ENCODE measurements at places on chromosomes 6 and 20. TPM values are rescaled to one million over a fixed set of nuclear protein-coding genes. Genes with fewer than 3 reads are reported as not detected.
A peak's percentile ranks its signal among the peaks of the same experiment; 100 is the strongest.

DNA sequence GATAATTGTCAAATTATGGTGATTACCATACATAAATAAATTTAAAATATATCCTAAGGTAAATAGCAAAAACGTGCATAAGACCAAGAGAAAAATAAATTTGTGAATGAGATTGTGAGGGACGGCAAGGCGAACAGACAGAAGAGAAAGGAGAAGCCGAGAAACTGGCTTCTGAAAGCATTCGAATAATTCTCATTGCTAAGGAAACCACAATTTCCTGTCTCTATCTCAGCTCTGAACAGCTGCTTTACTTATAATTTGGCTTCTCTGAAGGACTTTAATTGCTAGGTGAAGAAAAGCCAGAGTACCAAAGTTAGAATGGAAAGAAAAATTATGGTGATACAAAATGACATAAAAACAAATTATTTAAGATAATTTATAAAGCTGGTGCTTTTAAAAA is 79.0 kb upstream of the RGS17 start:
- DNase-seq = no peak

- no peak for DNase-seq
These were observed 99.8 kb upstream of the B3GAT2 start for GRCh38 chr6:71056656-71057055.

GRCh38 chr20:8196096-8196495 is 64.0 kb downstream of the PLCB1 start:
- DNase-seq = no peak

DNA sequence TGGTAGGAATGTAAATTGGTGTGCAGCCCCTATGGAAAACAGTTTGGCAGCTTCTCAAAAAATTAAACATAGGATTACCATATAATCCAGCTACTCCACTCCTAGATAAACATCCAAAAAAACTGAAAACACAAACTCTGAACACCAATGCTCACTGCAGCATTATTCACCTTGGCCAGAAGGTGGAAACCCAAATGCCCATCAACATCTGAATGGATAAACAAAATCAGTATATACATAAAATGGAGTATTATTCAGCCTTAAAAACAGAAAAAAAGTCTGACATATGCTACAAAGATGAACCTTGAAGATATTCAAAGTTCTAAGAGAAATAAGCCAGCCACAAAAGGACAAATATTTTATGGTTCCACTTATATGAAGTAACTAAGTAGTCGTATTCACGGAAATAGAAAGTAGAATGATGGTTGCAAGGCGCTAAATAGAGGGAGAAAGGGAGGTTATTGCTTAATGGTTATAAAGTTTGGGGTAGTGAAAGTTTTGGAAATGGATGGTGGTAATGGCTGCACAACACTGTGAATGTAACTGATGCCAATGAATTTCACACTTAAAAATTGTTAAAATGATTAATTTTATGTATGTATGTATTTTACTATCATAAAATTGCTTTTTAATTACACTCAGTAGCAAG is 4.0 kb downstream of the PHF10 start:
- DNase-seq = no peak

- DNase-seq = no peak
These were observed 257.1 kb downstream of the SOX4 start for GRCh38 chr6:21850691-21851090.

DNA sequence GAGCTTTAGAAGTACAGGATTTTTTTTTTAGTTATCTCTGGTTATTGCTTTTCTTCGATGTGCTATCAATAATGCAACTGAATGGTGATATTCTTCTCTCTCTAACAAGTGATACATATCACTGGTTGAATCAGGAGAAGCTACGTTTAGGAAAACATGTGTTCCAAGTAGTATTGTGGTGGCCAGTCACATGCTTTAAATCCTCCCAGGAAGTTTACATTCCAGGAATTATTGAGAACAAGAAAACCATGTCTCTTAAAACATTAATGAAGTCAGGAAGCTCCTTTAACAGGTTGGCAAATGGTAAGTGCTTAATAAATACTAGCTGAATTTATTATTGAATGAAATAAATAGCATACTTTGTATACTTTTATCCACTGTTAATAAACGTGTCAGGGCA is 371.1 kb downstream of the BCKDHB start:
- no peak for DNase-seq

GRCh38 chr6:79949233-79949632 is 1.9 kb upstream of the ELOVL4 start:
- DNase-seq = peak; percentile 61

DNA sequence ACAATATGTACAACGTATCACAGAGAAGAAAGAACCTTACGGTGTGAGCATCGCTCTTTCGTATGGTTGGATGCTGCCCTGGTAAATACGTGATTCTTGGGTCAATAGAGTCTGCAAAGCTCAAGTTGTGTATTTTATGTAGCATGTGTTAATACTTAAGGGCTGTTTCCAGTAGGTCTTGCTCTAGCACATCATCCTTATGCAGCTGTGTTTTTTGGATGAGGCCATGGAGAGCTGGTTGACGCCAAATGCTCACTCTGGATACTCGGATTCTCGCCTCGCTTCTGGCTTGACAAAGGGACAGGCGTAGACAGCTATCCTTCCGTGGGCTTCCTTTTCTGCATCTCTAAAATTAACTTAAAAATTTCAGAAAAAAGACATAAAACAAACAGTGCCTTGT is 38.9 kb downstream of the SNRNP48 start:
- DNase-seq = no peak

GRCh38 chr6:84779380-84779779 is 15.0 kb upstream of the TBX18 start:
- peak; percentile 32 for DNase-seq

- no peak for DNase-seq
These were observed 270.5 kb downstream of the BMP2 start for GRCh38 chr20:7038029-7038428.

DNA sequence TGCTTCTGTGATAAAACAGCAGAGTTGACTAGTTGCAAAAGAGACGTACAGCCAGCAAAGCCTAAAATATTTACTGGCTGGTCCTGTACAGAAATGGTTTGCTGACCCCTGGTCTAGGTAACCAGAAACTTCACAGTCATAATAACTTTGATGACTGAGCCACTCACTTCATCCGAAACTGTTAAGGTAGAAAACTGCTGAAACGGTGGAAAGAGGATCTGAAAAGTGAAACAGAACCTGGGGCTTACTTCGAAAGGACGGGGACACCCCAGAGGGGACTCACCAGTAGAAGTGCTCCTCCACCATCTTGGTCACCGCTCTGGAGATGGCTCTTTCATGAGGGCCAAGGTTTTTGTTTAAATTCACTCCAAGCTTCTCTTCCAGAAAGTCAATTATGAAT is 16.4 kb downstream of the FAXC start:
- DNase-seq = no peak

DNA sequence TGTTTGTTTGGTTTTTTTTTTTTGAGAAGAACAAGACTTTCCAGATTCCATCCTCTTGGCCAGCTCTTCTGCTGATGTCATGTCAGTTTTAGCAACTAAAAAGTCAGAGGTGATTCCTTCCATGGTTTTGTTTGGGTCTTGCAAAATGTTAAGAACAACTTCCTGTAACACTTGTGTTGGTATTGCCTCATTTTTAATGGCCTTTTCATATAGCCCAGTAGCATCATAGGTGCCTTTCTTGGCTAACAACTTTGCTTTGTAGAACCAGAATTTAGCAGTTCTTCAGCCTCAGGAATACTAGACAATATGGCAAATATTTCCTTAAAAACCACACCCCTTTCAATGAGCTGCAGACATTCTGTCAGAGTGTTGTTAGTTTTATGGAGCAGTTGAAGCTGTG is 99.5 kb upstream of the SIRPG start:
- DNase-seq = no peak

DNA sequence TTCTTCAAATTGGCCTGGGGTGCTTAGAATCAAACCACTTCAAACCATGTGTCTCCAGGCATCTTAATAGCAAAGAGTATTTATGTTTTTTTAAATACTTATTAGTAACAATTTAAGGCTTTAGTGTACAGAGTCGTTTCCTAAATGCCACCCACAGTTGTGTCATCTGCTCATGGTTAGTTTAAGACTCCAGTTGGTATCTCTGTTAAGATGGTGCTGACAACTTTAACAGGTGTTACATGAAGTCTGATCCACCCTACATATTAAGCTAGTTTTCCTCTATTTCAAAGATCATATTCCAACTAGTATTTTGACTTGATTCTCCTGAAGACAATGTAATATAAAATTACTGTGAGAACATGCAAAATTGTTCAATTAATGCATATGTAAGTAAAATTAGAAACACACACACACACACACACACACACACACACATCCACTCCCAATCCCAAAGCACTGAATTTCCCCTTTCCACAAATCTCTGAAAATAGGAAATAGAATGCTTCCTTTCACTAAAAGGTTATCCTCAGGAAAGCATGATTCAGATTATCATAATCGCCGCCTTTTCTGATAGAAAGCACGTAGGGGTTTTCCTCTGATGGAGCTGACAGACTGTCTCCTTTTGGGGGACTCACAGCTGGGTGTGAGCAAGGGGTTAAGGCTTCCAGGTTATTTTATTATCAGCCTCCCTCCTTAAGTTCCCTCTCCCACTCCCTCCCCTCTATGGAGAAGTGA is 10.5 kb downstream of the CNKSR3 start:
- no peak for DNase-seq

DNA sequence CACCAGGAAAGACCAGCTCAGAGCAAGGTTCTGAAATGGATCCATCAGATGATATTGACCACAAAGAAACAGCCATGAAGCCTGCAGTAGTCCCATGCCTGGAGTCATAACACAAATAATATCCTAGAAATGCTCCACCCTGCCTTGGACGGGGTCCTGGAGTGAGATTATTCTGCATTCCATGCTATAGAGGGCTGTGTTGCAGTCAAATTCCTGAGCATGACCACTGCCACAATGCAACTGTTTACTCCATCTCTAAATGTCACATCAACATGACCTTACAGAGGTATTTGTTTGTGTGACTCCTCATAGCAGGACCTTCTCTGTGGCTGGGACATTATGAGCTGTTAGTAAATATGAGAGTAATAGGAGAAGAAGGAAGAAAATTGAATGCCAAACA is 257.5 kb upstream of the TCF21 start:
- no peak for DNase-seq

DNA sequence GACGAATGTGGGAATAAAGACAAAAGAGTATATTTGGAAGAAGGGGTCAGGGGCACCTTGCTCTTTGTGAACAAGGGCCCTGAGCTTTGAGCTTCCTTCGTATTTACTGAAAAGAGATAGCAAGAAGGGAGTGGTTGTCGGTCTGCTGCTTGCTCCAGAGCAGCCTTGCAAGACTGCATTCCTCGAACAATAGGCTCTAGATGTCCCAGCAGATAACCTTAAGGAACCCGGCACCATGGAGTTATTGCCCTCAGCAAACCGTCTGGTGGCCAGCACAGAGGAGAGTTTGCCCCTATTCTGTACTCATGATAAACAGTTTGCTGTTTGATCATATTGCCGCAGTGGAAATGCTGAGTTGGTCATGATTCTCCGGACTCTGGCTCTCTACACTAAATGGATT is 22.7 kb downstream of the HLA-DRB1 start:
- no peak for DNase-seq

The OPRL1 gene
- total RNA-seq = 0.90 TPM

The GABRR1 gene
- 0.26 TPM for total RNA-seq

The TRIM31 gene
- not detected for total RNA-seq

The PKIB gene
- total RNA-seq = 46.5 TPM

The ANKRD66 gene
- not detected for total RNA-seq

The BMP7 gene
- total RNA-seq = 17.7 TPM
